ENCODE measurements at places on chromosomes 11 and 22. TPM values are rescaled to one million over a fixed set of nuclear protein-coding genes. Genes with fewer than 3 reads are reported as not detected.

DNA sequence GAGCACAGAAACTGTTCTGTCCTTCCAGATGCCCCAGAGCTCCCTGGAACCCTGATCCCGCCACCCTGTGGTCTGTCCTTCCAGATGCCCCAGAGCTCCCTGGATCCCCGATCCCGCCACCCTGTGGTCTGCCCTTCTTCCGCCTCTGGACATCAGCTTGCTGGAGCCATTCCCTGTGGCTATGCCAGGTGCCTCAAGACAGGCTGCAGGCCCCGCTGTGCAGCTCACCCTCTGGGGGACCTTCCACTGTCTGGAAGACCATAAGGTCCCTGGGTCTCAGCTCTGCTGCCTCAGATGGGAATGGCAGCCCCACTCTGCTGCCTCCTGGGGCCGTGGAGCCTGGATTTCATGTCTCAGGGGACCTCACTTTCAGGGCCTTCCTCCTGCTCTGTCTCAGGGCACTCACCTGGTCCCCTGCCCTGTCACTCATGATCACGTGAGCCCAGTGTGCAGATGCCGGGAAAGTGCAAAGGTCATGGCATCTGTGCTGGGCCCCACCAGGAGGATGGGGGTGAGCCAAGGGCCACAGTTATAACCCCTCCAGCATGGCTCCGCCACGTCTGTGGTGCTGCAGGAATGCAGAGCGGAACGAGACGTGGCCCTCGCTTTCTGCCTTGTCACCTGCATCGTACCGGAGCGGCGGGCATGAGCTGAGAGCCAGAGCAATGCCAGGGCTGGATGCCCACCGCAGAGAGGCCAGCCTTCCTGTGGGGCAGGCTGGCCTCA is 1520.7 kb downstream of the BRD1 start:
- DNase-seq, result no peak

GRCh38 chr11:14388352-14388751 is 29.4 kb upstream of the RRAS2 start:
- DNase-seq, result no peak

Gene BIRC3
- 53.6 TPM for total RNA-seq

DNA sequence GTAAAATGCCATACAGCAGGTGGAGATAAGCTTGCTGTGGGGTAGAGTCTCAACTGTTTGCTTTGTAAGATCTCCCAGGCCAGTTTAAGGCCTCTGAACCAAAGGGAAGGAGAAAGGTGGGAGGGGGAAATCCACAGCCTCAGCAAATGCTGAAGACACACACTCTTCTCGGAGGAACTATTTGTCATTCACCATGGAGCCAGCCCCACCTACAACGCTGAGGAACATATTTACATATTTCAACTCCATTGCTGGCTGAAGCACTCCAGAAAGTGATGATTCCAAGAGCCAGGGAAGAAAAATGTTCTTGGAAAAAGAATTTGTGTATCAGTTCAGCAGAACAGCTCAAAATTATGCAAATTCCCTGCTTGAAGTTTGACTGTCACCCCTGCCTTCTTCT is 6.5 kb downstream of the TENM4 start:
- DNase-seq, result no peak

GRCh38 chr22:44605486-44605885 is 96.5 kb upstream of the PRR5 start:
- DNase-seq, result no peak

Gene KIF18A
- total RNA-seq, result 1.9 TPM

DNA sequence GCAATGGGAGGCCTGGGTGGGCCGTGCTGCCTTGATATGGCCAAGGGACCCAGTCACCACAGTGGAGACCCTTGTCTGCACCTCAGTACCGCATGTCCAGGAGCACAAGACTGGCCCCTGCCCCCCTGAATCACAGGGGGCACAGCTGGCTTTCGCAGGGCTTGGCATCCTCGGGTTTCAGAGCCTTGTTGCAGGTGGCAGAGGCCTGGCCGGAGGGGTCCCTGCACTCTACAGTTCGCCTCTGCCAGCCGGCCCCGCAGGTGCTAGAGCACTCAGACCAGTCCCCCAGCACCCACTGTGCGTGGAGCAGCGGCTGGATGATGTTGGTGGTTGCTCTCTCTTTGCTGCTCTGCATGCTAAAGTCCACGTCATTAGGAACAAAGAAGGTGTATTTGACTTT is 23.0 kb downstream of the ADAMTS8 start:
- no peak for DNase-seq

Gene PLET1
- not detected for total RNA-seq

DNA sequence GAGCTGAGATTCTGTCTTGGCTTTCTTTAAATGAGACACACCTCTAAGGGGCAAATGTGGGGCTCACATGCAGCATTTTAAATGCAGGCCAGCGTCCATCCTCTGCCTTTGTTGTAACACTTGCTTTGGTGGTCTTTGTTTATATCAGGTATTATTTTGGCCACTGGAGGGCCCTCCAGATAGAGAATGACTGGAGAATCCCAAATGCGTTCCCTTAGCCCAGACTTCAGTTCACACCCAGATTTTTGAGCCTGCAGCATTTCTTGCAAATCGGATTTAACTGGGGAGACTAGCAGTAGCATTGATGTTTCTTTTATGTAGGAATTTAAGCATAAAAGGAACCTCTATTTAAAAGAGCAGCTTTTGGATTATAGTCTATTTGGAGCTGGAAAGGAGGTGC is 200.2 kb upstream of the SORL1-AS1 start:
- no peak for DNase-seq

GRCh38 chr11:115981814-115982471 is 477.7 kb upstream of the CADM1 start:
- DNase-seq, result no peak

Gene DDX25
- 0.27 TPM for total RNA-seq

Gene WBP2NL
- 2.1 TPM for total RNA-seq

DNA sequence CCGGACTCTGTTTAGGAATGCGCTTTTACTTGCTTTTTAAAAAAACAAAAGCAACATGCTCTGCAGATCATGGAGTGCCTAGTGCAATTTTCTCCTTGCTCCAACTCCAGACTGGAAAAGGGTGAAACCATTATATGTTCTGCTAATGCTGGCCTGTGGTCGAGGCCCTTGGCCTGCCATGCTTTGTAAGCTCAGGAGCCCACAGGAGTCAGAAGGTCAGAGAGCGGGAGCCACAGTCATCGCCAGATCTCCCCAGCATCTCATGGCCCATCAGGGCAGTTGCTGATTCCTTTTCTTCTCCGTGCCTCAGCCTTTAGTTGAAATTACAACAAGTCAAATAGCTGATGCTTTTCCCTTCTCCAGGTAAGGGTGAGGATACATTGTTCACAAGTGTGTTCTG is 80.3 kb downstream of the DDIAS start:
- no peak for DNase-seq

- DNase-seq, result peak; percentile 67
These were observed 1.4 kb upstream of the CPT1A start for GRCh38 chr11:68843052-68843561.

Gene OR51B5
- not detected for total RNA-seq

DNA sequence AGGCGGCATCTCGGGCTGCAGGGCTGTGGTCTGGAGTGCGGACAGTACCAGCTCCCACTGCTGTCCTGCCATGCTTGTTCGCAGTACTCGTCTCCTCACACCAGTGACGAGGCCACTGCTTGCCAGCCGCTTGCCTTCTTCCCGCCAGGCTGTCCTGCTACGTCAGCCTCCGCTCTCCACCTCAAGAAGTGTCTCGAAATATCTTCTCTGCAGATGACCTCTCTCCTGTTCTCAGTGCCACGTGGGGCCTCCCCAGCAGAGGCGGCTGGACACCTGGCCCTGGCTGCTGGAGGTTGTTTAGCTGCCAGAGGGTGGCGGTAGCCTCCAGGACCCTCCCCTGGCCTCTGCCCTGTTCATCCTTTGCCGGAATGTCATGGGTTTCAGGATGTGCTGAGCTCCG is 3.1 kb upstream of the CCDC188 start:
- DNase-seq, result no peak

Gene OR4C45
- total RNA-seq, result not detected

DNA sequence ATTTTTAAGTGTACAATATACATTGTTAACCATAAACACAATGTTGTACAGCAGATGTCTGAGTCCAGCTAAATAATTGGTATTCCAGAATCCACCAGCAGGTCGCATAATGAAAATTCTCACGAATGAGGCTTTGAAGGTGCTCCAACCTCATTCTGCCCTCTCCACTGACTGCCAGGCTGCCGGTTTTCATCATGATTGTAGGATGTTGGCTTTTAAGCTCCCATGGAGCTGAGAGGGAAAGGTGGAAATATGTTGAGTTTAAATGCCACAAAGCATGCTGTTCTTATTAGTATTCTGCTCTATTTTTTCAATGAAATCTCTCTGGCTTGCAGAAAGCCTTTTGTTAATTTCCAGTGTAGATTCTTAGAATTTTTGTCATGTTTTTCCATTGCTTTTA is 337.2 kb upstream of the DDI1 start:
- no peak for DNase-seq

DNA sequence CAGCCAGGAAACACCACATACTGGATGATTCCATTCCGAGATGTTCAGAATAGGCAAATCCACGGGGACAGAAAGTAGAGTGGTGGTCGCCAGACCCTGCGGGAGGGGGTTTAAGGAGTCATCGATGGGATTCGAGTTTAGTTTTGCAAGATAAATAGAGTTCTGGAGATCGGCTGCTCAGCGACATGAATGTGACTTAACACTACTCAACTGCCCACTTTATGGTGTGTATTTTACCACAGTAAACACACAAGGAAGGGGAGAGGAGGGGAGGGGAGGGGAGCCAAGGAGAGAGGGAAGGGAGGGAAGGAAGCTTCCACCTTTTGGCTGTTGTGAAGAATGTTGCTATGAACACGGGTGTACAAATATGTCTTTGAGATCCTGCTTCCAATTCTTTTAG is 10.4 kb upstream of the ARHGAP8 start:
- DNase-seq, result peak; percentile 44

Gene TCIRG1
- 156 TPM for total RNA-seq

- DNase-seq, result no peak
These were observed 113.6 kb upstream of the CADM1 start for GRCh38 chr11:115617767-115618166.

GRCh38 chr11:131693756-131694155 is 323.3 kb downstream of the NTM start:
- DNase-seq, result no peak

DNA sequence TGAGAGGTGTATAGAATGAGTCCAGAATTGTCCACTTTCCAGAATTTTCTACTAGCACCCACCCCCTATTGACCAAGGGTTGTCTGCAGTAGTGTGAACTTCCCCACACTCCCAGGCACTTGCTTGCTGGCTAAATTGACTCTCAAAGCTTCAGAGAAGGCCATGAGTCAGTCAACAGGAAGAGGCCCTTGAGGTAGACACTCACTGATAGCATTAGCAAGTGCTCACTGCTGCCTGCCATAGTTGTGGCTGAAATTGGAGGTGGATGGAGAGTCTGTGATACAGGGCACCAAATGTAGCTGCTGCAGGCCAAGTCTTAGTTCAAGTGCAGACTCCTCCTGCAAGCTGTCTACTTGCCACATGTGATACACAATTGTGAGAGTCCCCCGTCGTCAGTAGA is 156.8 kb downstream of the SPON1 start:
- no peak for DNase-seq

DNA sequence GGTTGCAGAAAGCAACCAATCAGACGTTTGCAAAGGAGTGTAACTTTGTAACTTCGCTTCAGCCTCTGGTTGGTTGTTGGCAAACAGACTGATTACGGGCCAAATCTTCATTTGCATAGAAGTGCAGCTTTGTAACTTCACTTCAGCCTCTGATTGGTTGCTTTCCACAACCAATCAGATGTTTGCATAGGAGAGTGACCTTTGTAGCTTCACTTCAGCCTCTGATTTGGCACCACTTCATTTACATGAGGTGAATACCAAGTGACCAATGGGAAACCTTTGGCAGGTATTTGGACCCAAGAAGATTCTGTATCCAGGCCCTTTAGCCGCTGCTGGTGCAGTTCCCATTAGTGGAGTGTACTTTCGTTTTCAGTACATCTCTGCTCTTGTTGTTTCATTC is 16.0 kb downstream of the USP47 start:
- DNase-seq, result no peak

DNA sequence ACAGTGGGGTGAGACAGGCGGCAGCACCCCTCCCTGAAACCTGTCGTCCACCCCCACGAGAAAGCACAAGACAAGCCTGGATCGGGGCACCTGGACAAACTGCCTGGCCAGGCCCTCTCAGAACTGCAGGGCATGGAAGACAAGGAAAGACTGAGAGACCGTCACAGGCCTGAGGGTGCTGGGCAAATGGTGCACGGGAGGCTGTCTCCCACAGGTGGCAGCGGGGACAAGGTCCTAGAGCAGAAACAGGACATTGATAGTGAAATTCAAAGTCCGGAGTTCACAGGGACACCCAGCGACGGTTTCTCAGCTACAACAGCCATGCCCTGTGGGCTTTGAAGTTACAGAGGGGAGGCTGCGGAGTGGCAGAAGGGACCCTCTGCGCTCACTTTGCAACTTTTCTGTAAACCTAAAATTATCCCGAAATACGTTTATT is 20.6 kb downstream of the DRD4 start:
- DNase-seq, result no peak

DNA sequence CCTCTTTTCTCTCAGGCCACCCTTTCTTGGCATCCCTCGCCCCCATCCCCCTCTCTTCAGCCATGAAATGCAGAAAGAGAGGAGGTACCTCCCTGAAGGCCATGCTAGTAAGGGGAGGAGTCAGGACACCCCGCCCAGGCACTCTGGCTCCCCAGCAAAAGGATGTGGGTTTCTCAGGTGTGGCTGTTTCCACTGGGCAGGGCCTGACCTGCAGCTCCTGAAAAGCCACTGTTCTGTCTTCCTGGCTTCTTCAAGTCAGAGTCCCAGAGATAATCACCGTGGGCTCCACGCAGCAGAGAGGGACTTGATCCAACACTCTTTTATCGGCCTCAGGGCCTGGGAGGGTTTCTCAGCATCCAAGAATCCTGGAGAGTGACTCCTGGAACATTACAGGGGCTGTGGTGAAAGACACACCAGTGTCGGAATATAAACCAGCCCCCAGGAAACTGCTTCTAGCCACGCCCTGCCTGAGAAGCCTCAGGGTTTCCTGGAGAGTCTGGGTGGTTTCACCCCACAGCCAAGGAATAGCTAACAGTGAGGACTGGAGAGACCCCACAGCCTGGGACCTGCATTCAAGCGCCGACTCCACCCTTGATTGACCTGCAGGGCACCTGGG is 45.7 kb upstream of the TSPAN18 start:
- no peak for DNase-seq

Gene MMP13
- not detected for total RNA-seq
